ENCODE measurements at places on chromosomes 3 and 15.

- DNase-seq, result no peak
Observed at GRCh38 chr3:162398554-162398953, 901.9 kb downstream of the OTOL1 start.

DNA sequence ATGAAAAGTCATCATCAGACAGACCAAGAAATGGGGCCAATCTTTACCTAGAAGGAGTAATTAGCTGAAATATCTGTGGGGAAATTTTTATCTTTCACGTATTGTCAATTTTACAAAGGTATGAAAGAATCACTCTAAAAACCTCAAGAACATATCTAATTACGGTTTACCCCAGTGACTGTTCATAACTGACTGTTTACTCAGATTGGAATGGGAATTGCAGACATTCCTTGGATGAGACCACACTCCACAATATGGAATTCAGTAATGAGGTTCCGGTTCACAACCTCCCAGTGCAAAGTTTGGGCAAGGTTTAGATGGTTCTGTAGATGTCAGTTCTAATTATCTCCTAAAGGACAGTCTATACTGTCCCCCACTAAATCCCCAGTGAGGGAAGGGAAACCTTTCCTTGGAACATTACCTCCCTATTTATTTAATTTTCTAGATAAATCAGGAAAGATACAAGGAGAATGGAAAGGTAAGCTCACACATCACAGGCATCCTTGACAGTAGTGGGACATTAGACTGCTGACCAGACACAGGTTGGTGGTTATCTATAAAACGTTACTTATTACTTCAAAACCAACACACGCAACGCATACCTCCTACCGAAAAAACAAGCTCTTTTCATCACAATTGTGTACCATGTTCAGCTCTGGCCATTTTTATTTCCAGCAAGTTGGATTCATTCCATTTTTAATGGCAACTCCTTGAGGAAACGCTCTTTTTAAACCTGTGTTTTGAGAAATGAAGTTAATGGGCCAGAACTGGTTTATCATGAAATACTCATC is 129.9 kb downstream of the RORA start:
- no peak for DNase-seq

DNA sequence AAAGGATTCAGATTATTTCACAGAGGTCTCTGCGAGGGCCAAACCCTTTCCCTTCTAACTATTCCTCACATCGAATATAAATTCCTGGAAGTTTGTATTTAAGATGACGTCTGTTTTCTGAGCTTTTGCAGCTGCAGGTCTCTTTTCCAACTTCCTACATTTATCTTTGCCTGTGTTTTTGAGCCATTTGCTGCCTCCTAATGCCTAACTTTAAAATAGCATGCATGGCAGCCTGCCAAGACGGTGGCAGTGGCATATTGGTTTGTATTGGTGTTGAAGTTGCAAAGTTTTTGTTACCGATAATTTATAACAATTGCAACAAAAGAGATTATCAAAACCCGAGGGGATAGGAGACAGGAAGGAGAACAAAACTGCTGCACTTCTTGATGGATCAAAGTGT is 187.1 kb upstream of the DNAJC19 start:
- no peak for DNase-seq

- DNase-seq, result no peak
Observed at GRCh38 chr3:58107597-58107996, 99.4 kb downstream of the FLNB start.

DNA sequence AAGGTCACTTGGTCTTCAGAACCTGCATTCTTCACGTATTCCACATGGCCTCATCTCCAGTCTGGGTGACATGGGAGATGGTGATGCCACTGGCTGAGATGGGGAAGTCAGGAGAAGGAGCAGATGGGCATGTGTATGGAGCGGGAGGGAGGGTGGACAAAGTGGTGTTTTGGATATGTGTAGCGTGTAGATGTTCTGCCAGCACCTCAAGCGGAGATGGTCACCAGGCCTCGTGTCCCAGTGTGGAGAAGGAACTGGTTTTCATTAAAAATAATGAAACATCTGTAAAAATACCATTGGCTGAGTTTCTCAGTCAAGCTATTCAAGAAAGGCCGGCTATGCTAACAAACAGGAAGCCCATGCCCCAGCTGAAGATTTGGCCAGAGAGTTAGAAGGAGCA is 26.2 kb downstream of the LARP6 start:
- DNase-seq, result no peak

- no peak for DNase-seq
Observed at GRCh38 chr15:81098349-81098748, 35.7 kb upstream of the CFAP161 start.

- DNase-seq, result no peak
Observed at GRCh38 chr3:64195789-64196188, 29.5 kb downstream of the PRICKLE2 start.

DNA sequence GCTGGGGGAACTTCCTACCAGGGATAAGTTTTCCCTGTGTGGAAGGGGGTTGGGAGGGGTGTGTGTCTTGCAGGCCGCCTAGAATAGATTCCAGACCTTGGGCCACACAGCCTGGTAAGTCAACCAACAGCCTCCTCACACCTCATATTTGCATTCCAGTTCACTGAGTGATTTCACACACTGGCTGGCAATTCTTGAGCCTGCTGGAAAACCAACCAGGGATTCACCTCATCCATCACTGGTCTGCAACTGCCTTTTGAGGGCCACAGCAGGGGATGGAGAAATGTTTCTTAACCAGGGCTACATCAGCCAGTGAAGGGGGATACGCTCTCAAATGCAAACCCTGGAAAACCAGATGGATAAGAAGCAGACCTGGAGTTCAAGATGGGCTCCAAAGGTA is 2.0 kb downstream of the FSTL1 start:
- no peak for DNase-seq

DNA sequence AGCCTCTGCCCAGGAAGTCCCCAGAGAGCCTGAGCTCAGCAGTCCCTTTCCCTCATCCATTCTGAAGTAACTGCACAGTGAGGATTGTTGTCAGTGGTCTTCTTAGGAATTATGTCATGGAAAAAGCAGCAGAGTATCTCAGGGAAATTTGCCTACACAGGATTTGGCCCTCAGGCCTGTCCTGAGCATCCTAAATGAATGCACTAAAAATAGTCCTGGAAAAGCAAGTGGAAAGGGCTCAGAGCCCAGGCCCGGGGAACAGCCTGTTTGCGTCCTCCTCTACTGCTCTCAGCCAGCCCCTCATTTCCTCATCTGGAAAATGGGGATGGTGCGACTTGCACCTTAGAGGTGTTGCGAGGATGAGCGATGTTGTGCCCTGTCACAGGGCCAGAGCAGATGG is 21.6 kb downstream of the LYSMD4 start:
- DNase-seq, result no peak

- DNase-seq, result no peak
Observed at GRCh38 chr3:111763001-111763471, 96.0 kb upstream of the PHLDB2 start.

GRCh38 chr3:169812332-169813235 is at the start of the genes LRRC34 and LRRIQ4:
LRRC34 (minus strand) TSS chr3:169812904; CDS start chr3:169812548, 356 bp downstream.
LRRIQ4 (plus strand) TSS chr3:169812870; CDS start chr3:169821922, 9,052 bp downstream.
- DNase-seq, result peak; percentile 50

- no peak for DNase-seq
Observed at GRCh38 chr3:156535162-156535627, 19.7 kb downstream of the SSR3 start.

GRCh38 chr15:92681141-92681631 is 25.6 kb upstream of the FAM174B start:
- DNase-seq, result no peak

GRCh38 chr15:60374628-60375081 is 23.1 kb downstream of the ANXA2 start:
- no peak for DNase-seq

GRCh38 chr3:73141525-73141924 is 80.1 kb downstream of the EBLN2 start:
- no peak for DNase-seq

DNA sequence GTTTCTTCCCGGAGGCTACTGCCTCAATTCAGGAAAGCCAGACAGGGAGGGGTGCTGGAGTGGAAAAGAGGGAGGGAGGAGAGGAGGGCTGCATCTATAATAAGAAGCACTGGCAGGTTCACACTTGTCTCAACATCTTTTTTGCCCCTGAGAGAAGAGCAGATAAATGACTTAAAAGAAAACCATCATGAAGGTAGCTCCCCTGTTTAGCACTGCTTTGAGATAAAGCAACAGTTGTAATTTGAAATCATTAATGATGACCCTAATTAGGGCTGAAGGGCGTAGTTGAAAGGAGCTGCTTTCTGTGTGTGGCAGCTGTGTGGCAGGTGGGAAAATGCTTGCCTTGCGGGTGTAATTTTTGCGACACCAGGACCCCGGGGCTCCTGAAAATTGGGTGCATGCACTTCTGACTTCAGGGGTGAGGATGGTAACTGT is 222.8 kb upstream of the IL12A start:
- no peak for DNase-seq

- no peak for DNase-seq
Observed at GRCh38 chr15:34266751-34267150, 41.9 kb downstream of the EMC4 start.

DNA sequence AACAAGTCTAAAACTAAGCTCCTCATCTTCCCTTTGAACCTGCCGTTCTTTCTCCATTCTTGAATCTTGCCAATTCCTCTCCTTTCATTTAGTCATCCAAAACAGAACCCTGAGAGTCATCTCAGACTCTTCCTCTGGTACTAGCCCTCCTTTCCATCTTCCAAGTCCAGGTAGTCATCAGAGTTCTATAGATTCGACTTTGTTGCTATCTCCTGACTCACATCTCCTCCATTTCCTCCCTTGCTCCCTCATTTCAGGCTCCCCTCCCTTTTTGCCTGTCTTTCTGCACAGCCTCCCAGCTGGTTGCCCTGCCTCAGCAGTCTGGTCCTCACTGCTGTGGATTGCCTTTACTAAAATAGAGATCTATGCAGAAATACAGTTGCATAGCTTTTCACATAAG is 4.7 kb downstream of the ATG7 start:
- no peak for DNase-seq

- DNase-seq, result no peak
Observed at GRCh38 chr3:58494107-58494506, 2.2 kb downstream of the KCTD6 start.

DNA sequence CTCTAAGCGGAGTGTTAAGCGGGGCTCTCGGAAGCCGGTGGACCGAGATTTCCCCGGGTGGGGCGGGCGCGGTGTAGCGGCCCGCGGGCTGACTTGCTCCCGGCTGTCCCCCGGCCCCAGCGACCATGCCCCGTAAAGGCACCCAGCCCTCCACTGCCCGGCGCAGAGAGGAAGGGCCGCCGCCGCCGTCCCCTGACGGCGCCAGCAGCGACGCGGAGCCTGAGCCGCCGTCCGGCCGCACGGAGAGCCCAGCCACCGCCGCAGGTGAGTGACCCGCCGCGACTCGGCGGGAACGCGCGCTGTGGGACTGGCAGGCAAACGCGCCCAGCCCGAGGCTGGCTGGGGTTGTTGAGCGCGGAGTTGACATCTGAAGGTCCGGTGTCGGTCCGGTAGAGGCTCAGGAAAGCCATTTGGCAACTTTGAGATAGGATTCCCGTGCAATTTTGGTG is 1.3 kb downstream of the SMC4 start:
- DNase-seq, result no peak

DNA sequence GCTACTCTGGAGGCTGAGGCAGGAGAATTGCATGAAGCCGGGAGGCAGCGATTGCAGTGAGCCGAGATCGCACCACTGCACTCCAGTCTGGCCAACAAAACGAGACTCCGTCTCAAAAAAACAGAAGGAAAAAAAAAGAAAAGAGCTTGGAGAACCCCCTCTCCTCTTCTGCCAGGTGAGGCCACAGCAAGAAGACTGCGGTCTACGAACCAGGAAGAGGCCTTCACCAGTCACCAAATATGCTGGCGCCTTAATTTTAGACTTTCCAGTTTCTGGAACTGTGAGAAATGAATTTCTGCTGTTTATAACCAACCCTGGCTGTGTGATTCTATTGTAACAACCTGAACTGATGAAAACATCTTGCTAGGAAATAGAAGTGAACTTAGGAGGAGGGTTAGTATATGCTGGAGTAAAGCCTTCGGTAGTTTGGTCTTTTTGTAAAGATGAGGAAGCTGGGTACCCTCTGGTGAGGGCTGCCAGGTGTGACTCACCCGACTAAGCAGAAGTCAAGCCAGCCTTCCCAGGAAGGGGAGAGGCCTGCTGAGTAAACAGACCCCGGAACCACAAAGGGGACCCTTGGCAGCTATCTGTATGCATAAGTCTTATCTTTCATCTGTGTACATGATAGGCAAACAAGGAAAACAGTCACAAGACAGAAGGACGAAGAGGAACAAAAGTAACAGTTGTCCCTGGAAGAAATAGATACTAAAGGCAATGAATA is 78.7 kb downstream of the KLF13 start:
- no peak for DNase-seq

Data from stimulated activated CD4-positive, alpha-beta T cell treated with anti-CD3 and anti-CD28 coated beads, Interleukin-15, amount 100 ng/mL, for 1 hour (primary cell).